ENCODE measurements at places on chromosomes 3 and 15.

DNA sequence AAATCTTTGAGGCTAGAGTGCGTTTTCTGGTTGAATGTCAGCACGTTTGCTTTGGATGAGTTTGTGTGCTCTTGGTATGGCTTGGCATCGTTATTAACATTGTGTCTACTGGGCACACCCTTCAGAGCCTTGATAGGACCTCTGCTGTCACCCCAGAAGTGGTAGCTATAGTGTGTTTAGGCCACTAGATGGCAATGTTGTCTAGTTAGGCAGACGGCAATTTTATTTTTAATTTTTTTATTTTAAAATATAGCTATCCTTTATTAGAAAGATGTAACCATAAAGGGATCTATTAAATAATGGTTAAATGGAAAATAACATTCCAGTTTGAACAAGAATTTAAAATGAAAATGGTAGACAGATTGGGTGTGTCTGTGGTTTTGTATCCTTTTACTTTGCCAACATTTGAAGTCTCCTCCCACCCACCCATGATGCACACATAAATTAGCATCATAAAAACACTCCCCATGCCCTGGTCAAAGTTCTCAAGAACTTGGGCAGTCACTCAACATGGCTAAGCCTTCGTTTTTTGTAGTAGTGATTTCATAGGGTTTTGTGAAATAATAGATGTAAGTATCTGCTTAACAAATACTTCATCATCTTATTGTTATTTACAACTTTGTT, 200.7 kb downstream of the KCNH8 start:
- peak; percentile 13 for DNase-seq

DNA sequence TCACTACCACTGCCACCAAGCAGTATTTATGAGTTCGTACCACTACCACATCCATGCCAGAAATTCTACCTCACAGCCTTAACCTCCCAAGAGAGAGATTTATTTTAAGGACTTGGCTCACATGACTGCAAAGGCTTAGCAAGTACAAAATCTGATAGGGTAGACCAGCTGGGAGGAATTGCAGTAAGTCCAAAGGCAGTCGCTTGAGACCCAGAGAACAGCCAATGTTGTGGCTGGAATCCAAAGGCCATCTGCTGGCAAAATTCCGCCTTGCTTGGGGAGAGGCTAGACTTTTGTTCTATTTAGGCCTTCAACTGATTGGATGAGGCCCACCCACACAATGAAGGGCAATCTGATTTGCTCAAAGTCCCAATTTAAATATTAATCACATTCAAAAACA, 101.4 kb upstream of the STT3B start:
- no peak for DNase-seq

GRCh38 chr3:137199678-137200077, 241.9 kb downstream of the IL20RB start:
- DNase-seq, result no peak

GRCh38 chr3:4983739-4984510, 4.7 kb downstream of the BHLHE40 start:
- no peak for DNase-seq

- DNase-seq, result no peak
These were observed 85.6 kb downstream of the OSBPL10 start for GRCh38 chr3:31895471-31895870.

- DNase-seq, result no peak
These were observed 15.8 kb downstream of the EFCAB12 start for GRCh38 chr3:129412542-129413198.

GRCh38 chr3:33179132-33179531, 39.5 kb downstream of the SUSD5 start:
- no peak for DNase-seq

DNA sequence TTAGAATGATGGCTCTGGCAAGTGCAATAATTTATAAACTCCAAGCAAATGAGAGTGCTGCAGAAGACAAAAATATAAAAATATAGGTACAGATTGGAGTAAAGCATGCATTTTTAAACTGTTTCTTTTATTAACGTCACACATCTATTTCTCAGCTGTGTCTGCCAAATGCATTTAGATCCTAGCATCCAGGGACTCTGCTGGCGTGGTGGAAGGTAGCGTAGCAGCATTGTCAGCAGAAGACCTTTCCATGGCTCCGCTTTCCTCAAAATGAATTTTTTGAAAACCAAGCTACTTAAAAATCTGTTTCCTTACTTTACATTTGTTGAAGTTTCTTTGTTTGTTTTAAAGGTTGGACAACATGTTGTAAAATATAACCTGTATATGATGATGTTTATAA, 16.3 kb upstream of the ATP10A start:
- DNase-seq, result no peak

DNA sequence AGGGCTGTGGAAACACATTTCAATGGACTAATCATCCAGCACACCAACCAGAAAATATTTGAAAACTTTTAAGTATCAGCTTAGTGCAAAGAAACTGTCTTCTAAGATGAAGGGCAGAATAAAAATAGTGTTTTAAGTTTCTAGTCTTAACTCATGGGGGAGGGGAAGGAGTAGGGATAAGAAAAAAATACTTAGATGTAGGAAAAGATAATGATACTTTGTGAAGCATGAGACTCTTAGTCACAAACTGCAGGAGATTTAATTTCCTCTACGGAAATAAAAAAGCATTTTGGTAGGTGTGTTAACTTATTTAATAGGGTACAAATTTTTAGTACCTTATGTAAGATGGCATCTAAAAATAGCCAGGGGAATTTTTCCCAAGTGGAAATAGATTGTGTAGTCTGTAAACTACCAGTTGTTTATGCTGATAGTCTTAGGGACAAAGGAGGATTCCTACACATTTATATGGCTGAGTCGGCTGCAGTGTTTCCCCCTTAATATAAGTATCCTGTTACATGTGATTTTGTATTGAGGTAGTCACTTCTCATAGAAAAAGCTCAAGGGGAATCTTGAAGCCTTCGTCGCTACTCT, 78.2 kb upstream of the GBE1 start:
- no peak for DNase-seq

- DNase-seq, result no peak
These were observed 49.4 kb upstream of the TNFAIP8L3 start for GRCh38 chr15:51144021-51144532.

DNA sequence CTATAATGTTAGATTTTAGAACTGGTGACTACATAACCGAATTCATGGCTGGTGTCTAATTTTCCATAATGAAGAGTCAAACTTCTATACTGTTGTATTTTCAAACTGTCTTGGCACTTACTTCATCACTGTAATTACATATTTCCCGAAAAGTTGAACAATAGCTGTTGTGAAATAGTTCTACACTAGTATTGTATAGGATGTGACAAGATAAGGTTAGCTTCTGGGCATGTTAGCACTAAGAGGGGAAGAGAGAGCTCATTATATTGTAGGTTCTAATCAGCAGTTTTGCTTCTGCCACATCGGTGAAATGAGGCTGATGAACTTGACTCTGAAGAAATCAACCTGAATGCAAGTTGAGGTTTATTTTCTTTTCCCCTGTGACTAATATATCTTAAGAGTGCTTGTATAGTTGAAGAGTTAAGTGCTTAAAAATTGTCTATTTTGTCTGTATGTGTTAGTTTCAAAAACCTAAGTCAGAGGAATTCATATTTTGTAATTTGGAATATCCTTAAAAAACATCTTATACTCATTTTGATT, 8.9 kb downstream of the GYG1 start:
- no peak for DNase-seq

- DNase-seq, result no peak
These were observed 25.2 kb upstream of the CCK start for GRCh38 chr3:42290966-42291714.

- DNase-seq, result no peak
These were observed 1.4 kb downstream of the GYG1 start for GRCh38 chr3:148992635-148993255.

- no peak for DNase-seq
These were observed 343.1 kb downstream of the LPP start for GRCh38 chr3:188497021-188497420.

GRCh38 chr3:172096881-172097420, 57.6 kb downstream of the FNDC3B start:
- no peak for DNase-seq

GRCh38 chr15:80495401-80495942, 91.3 kb downstream of the ARNT2 start:
- DNase-seq, result no peak

- DNase-seq, result no peak
These were observed 21.0 kb downstream of the ZNF80 start for GRCh38 chr3:114216186-114216970.

DNA sequence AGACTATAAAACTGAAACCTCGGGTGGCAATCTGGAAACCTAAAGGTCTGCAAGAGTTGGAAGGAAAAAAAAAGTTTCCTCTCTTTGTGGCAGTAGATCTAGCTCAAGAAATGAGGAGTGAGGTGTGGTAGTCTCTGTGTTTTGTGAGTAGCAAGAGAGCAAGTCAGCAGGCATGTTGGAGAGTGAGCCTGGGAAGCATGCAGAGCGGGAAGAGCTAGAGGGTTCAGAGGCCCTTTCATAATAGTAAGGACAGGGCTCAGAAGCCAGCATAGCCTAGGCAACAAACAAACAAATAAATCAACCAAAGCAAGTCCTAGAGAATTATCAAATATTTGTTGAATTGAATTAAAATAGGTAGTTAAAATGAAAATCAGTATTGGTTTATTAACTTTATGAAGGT, 189.7 kb upstream of the CBLB start:
- DNase-seq, result no peak

DNA sequence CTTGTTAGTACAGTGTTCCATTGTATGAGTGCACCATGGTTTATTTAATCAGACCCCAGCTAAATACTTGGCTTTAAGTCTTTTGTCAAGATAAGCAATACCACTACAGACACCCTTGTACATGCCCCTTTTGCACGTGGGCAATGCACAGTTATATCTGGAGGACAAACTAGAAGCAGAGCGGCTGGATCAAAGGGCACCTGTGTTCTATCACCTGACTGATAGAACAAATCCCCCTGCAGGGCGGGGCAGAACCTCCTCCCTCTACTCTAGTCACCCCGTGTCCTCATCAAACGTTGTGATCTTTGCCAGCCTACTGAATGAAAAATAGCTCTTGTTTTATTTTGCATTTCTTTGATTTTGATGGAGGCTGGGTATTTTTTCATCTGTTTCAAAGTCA, 314.9 kb downstream of the TLE3 start:
- DNase-seq, result no peak

DNA sequence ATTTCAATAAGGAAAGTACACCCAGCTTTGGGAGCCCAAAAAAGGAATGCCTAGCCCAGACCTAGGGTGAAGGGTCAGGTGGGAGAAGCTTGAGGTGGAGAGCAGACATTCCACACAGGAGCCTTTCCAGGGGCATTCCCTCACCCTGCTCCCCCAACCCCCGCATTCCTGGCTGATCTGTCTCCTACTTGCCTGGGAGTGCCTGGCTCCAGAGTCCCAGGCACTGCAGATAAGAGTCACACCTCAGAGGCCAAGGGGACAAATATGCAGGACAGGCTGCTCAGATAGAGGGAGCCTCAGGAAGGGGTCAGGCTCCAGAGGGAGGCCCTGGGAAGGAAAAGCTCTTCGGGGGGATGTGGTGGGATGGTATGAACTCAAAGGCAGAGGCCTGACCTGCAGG, 20.8 kb upstream of the HCN4 start:
- no peak for DNase-seq

GRCh38 chr3:4606911-4607310, 113.8 kb downstream of the ITPR1 start:
- DNase-seq, result no peak

DNA sequence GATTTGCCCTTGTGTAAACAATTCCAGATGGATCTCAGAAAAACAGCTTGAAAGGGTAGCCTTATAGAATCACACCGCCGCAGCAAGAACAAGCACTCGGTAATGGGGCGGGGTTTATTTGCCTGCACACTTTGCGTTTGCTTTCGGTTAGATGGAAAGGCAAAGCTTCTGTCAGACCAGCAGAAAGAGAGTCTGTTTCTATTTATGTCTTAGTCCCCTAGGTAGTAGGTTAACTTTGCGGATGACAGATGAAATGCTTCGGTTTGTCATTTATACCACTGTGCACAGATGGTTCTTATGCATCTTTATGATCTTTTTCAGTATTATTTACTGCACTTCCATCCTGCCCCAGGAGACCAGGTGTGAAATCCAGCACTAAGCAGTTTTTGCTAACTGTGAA, 62.2 kb downstream of the PYDC2 start:
- DNase-seq, result no peak

DNA sequence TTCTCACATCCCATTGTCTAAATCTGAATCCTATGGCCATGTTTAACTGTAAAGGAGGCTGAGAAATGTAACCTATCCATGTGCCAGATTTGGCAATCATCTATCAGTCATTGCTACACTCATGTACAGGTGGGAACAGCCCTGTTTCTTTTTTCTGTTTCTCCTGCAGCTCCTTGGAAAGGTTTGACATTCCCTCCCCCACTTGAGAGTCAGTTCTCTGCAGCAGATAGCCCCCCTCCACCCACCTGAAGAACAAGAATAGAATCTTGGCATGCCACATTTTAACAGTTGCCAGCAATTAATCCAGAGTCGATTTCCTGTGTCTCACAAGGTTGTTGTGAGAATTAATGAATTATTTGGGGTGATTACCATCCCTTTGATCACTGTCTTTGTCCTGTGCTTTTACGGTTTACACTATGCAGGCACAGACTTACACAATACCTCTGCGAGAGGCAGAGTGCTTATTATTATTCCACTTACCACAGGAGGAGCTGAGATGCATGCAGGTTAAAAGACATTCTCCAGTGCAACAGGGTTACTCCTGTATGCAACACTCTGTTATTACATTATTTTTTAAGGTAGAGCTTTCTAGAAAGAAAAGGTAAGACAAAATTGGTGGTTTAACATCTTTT, 351.0 kb upstream of the THRB start:
- no peak for DNase-seq

DNA sequence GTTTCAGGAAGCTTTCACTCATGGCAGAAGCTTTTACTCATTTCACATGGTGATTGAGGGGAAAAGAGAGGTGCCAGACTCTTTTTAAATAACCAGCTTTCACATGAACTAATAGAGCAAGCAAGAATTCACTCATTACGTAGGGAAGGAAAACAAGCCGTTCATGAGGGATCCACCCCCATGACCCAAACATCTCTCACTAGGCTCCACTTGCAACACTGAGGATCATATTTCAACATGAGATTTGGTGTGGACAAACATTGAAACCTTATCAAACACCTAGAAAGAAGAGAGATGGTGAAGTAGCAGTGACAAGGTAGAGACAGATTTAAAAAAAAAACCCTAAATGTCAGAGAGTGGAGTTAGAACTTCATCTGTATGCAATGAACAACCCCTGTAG, 408.6 kb upstream of the PDZRN3 start:
- DNase-seq, result no peak

- no peak for DNase-seq
These were observed 348.6 kb downstream of the NLGN1 start for GRCh38 chr3:173745952-173746682.

Data from endothelial cell (in vitro differentiated cells).